DND-41 (cell line): ENCODE measurements at places on chromosomes 7 and 10.

DNA sequence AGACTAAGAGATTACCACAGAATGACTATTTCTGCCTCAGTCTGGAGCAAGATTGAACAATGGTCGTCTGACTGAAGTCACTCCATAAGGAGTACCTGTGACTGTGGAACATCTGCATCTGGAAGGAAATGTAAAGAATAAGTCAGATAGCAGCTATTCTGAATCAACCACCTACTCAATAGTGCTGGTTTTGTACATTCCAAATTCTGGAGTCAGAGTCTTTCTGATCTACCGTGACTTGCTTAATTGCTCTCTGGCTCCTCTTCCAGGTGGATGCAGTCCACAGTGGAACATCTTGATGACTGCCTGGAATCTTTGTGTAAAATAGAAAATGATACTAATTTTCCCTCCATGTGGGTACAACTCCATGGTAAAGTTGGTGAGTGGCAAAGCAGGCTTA lies 156.3 kb upstream of the SEMA3C start:
- H3K4me1 ChIP-seq: no peaks in the 10 kb centered on the region
- H3K27ac ChIP-seq: no peak overlapping the region
- no peak for DNase-seq
- no peaks in the 10 kb centered on the region for H3K36me3 ChIP-seq
- no peak overlapping the region for H3K4me3 ChIP-seq

DNA sequence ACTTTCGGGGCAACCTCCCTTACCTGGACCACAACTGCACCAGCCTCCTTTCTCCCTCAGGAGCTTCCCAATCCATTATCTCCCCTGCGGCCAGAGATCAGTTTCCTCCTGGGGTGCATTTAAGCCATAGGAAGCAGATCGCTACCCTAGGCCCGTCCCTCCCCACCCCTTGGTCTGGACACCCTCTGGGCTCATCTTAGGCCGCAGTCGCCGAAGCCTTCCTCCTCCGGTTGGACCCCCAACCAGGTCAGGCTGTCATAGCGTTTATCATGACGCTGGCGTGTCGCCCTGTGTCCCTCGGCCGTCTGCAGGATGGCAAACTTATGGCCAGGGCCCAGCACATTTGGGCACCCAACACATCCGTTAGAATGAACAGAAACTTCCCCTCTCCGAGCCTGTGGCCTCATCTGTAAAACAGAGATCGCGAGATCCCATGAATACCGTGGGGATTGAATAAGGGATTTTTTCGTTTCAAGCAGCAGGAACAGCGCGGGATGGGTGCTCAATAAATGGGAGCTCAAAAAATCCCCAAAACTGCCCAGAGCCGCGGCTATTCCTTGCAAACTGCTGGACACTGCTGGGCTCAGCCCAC lies 669 bp upstream of the AP5Z1 start:
- H3K4me1 ChIP-seq: peaks cover 37% of the 10 kb centered on the region
- H3K36me3 ChIP-seq: peaks cover 7% of the 10 kb centered on the region
- no peaks in the 10 kb centered on the region for H3K27me3 ChIP-seq
- H3K27ac ChIP-seq: peak overlapping the region; percentile 86
- no peak for DNase-seq
- peak overlapping the region; percentile 99 for H3K4me3 ChIP-seq

DNA sequence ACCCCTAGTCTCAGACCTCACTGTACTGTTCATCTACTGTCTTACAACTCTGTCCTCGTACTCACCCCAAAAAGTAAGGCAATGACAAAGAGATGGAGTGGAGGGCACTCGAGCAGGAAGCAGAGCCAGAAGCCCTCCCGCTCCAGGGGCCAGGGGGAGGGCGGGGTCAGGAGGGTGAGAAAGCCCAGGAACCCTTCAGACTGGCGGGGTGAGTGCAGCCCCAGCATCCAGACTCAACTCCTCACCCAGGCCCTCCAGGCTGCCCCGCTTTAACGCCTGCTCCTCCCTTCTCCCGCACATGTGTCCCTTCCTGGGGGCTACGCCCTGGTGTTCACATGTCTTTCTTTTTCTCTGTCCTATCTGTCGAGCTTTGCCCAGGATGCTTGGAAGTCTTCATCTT lies 66.1 kb downstream of the CALML3 start:
- no peaks in the 10 kb centered on the region for H3K36me3 ChIP-seq
- no peaks in the 10 kb centered on the region for H3K4me1 ChIP-seq
- H3K27me3 ChIP-seq: peaks cover 3% of the 10 kb centered on the region
- DNase-seq: no peak
- H3K27ac ChIP-seq: no peak overlapping the region

DNA sequence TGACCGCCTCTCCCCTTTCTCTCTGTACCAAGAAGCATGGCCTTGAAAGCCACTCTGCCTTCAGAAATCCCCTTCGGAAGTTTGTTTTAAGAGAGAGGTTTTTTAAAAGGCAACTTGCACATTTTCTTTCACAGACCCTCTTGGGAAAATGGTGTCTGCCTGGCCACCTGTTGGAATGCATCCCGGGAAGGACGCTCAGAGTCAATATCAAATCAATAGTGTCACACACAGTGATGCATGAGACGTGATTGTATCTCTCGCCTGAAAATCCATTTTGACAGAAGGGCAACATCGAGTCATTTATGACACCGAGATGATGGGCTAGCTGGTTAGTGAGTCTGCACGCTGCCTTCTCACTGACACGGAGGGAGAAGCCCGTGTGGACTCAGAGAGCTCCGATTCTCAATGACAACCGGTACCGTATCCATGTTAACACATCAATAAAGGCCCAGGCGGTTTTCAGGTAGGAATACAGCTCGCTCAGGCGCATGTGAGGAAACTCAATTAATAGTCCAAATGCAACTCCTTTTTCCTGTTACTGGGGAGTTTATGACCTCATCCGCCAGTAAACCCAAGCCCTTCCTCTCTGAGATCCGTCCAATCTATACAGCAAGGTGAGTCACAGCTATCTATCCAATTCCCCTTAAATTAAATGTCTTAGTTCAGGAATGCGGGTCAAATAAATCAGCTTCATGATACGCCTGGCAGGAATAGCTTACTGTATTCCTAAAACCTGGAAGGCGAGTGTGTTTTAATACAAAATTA lies 621.5 kb upstream of the MKI67 start:
- H3K36me3 ChIP-seq: no peaks in the 10 kb centered on the region
- H3K27ac ChIP-seq: no peak overlapping the region
- no peak overlapping the region for H3K4me3 ChIP-seq
- DNase-seq: no peak

DNA sequence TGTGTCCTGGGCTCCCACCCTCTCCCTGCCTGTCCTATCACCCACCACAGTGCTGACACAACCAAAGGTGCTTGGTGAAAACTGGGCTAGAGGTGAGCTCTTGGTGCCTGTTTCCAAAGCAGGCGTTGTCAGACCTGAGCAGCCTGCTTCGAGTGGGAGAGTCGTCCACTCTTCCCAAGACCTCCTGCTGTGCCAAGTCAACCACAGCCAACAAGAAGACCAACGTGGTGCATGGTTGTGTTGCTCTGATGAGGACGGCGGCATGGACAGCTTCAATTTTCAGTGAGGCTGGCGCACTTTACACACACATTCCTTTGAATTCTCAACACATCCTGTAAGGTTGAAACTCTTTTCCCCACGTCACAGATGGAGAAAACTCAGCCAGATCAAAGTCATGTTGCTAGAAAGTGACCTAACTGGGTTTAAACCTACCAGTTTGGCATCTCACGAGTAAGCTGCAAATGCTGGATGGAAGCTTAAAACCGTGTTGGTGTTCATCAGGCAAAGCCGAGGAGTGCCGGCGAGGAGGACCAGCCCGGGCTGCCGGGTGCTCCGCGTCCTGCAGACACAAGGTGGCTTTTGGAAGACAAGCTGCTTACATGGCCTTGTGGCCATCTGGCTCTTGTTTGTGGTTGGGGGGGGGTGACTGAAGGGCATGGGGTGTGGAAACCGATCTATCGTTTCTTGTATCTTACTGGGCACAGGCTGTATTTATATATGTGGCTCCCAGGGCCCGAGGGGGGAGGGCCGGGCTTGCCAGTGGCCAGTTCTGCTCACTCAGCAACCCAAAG lies 39.3 kb downstream of the INSIG1 start:
- no peak overlapping the region for H3K4me3 ChIP-seq
- DNase-seq: no peak
- H3K27ac ChIP-seq: no peak overlapping the region
- no peaks in the 10 kb centered on the region for H3K27me3 ChIP-seq

DNA sequence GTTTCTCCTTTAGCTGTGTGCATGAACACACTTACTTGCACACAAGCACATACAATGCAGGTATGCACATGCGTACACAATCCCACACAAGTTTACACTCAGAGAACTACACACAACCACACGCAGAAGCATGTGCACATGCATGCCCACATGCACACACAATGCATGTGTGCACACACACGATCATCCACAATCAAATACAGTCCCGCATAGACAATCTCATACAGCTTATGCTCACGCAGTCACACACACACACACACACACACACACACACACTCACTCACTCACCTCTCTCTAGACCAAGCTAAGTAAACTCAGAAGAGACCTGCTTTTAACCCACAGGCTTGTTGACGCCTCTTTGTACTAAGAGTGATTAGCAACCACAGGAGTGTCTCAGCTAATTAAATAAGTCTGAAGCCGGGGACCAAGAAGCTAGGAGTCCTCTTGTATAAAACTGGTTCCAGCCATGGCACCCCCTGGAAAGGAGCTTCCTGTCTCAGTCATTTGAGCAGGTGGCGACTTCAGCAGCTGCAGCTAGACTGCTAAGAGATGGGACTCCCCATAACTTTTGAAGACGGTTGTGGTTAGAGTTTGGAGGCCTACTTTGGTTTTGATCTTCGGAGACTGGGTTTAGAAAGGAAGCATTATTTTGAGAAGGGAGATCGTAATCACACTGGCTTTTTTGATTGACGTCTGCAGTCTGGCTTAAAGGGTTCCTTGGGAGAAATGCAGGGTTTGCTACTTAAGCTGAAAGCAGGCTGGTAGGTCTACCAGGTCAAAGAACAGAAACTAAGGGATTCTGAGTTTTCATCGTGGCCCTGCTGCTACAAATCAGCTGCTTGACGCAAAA lies 82.3 kb upstream of the ADRB1 start:
- H3K4me3 ChIP-seq: peak overlapping the region; percentile 30
- peaks cover 37% of the 10 kb centered on the region for H3K4me1 ChIP-seq
- no peaks in the 10 kb centered on the region for H3K27me3 ChIP-seq
- DNase-seq: peak; percentile 92
